CD4-positive, alpha-beta T cell treated with Interleukin-10 for 1 hour (primary cell): ENCODE measurements at places on chromosomes 6 and 20.

DNA sequence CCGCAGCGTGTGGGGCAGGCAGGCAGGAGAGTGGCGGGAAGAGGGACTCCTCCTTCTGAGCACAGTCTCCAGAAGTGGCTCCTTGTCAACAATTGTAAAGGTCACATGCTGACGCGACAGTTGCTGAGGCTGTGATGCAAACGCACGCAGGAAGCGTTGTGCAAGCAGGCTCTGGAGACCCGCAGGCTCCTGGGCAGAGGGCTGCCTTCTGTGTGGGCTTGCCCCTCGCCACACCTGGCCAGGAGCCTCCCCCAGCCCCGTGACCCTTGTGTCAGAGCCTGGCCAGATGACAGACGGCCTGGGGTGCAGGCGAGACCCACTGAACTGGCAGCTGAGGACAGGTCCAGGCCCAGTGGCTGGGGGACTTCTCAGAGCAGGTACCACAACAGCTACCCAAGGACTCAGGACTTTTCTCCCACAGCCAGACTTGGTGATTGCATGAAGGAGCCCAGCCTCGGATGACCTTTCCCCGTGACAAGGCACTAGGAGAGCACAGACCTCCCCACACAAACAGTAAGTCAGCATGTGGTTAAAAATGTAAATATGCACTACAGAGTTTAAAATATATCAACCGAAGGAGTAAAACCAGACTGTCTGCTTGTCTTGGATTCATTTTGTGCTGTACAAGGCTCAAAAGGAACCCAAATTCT, 222.1 kb upstream of the RREB1 start:
- peak; percentile 8 for DNase-seq

DNA sequence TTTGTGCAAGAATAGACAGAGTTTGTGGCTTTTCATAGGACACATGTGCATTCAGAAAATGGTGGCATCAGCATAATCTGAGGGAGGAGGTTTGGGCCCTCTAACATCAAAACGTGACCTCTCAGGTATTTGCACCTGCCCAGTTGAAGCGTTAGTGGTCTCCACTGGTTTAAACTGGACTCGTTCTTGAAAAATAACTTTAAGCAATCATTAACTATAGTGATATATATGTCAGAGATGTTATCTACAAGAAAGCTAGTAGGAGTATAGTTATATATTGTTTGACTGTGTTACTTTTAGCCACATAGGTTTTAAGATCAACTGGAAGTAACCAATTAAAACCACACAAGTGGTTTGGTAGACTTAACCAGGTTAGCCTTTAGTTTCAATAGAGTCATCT, 607.4 kb downstream of the MAFB start:
- DNase-seq: no peak

DNA sequence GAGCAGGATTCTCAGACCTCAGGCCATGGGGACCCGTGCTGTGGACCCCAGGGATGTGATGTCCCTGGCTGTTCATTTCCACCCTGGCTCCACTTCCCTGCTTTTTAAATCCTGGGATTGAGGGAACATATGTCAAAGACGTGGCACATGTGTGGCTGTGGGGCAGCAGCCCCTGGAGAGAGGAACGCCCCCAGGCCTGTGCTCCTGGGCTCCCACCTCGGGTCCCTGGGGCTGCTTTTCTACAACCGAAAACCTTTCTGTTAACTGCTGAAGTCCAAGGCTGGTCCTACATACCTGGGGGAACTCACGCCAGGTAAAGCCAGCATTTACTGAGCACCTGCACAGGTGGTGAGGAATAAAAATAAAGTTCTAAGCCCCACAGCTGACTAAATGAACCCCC, 102.3 kb upstream of the FRMD1 start:
- DNase-seq: no peak

DNA sequence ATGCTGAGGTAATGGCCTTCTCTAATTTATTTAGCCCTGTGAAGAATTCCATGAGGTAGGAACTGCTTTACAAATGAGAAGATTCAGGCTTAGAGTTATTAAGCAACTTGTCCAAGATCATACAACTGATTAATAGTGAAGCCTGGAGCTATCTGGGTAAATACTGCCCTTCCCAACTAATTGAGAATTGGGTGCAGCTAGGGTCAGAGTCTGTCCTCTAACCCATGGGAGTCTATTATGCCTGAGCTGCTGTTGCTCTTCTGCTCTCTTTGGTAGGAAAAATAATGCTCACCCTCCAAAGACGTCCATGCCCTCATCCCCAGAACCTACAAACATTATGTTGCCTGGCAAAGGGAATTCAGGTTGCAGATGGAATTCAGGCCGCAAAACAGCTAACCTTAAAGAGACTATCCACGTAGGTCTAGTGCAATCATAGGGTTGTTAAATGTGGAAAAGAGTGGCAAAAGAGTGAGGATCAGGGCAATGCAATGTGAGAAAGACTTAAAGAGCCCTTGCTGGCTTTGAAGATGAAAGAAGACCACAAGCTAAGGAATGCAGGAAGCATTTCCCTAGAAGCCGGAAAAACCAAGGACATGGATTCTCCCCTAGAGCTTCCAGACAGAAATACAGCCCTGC, 90.1 kb downstream of the SPTLC3 start:
- no peak for DNase-seq

GRCh38 chr6:12479881-12480280, 189.7 kb downstream of the EDN1 start:
- no peak for DNase-seq

GRCh38 chr6:157822245-157823000, 623 bp upstream of the SNX9 start:
- DNase-seq: peak; percentile 37

- DNase-seq: no peak
Observed at GRCh38 chr6:151695156-151695555, 112.3 kb upstream of the ESR1 start.

DNA sequence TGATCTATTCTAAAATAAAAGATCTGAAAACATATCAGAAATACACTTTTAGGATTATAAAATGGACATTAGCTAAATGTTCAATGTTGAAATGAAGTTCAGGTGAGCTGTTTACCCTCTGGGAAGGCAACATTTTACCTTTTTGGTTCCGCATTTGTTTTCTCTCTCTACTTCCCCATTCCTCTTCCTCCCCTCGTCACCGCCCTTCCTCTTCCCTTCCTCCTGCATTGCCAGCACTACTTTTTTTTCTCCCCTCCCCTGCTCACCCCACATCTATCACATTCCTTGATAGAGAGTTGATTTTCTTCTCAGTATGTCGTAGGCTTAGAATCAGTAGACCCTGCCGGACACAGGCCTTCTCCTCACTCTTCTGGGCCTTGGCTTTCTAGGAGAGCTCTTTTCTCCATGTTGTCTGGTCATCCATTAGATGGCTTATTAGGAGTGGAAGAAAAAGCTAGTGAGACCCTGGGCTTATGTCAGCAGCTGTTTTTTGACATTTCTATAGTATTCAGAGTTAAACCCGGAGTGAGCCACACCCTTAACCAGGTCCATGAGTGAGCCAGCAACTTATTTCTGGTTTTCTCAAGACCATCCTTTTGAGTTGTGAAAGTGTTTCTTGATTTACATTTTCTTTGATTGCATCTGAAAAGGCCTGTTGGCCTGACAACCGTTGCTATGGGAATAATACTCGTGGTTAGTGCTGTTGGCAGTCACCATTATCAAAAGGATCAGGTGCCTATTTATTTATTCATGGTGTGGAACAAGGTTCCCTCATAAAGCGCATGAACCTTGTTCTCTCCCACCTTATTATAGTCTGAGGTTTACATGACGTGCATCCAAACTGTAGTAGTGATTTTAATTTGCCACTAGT, 90.9 kb downstream of the DTD1 start:
- DNase-seq: peak; percentile 13

GRCh38 chr6:110761371-110761770, 53.9 kb downstream of the CDK19 start:
- no peak for DNase-seq
